ENCODE measurements at places on chromosomes 13 and 19.

- no peak for DNase-seq
These were observed 101.4 kb upstream of the GPR12 start for GRCh38 chr13:26861941-26862340.

GRCh38 chr19:29397748-29398147 lies 128.0 kb upstream of the VSTM2B start:
- no peak for DNase-seq

GRCh38 chr13:97215325-97215724 lies 6.8 kb upstream of the MBNL2 start:
- no peak for DNase-seq

DNA sequence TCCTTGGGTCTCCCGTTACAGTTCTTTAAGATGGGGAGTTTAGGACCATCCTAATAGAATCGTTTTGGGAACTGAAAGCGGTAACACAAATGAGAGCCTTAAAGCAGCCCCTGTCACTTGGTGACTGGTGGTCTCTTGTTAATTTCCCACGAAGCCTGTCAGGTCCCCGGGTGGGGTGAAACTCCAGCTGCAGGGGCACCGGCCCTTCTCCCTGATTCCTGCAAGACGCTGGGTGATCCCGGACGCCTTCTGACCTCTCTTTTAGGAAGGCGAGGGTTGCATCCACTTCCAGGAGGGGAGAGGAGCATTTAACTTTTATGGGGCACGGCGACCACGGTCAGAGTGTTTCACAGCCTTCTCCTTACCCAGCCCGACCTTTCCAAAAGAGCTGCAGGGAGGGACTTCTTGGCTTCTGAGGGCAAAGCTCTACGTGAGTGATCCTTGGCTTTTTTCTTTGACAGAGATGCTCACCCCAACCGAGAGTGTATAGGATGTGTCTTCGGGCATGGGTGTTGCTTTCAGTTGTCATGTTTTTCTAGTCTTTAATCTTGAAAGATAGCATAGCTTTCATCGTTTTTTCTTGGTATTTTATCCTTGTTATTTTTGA lies 688 bp downstream of the ZNF225 start:
- peak; percentile 46 for DNase-seq

GRCh38 chr19:43584484-43584883 lies 8.9 kb downstream of the PINLYP start:
- DNase-seq, result no peak
